ENCODE measurements at places on chromosomes 7 and 10. TPM values are rescaled to one million over a fixed set of nuclear protein-coding genes. Genes with fewer than 3 reads are reported as not detected.

The ANKRD22 gene
- total RNA-seq = not detected

The PDE6C gene
- not detected for total RNA-seq

The GSAP gene
- 6.4 TPM for total RNA-seq

The TMEM213 gene
- total RNA-seq = not detected

The STK32C gene
- 21.9 TPM for total RNA-seq

The ZNF487 gene
- total RNA-seq = 12.5 TPM

The MNX1 gene
- not detected for total RNA-seq

The HTR5A gene
- 1.2 TPM for total RNA-seq

The TMEM209 gene
- total RNA-seq = 7.9 TPM

The VPS37D gene
- total RNA-seq = 14.5 TPM

The PTN gene
- 185 TPM for total RNA-seq

The SORCS1 gene
- total RNA-seq = 15.2 TPM

The ADRA2A gene
- 24.6 TPM for total RNA-seq

The SPDYE2B gene
- total RNA-seq = not detected

The SKIDA1 gene
- total RNA-seq = 6.9 TPM

The ELMO1 gene
- total RNA-seq = 59.3 TPM

The ATG9B gene
- total RNA-seq = 1.2 TPM

The WNT8B gene
- total RNA-seq = not detected

The CFAP43 gene
- 10.6 TPM for total RNA-seq

The BHLHA15 gene
- total RNA-seq = 10.6 TPM

The PTPRN2 gene
- 47.7 TPM for total RNA-seq

The BUD23 gene
- total RNA-seq = 20.9 TPM

The MACC1 gene
- total RNA-seq = 0.25 TPM

The ACBD7 gene
- 11.8 TPM for total RNA-seq

The CLCN1 gene
- total RNA-seq = not detected

The VENTX gene
- total RNA-seq = not detected

The DUS4L gene
- total RNA-seq = 9.8 TPM

The GTPBP4 gene
- total RNA-seq = 14.0 TPM

The PNLIPRP2 gene
- total RNA-seq = not detected

The LRWD1 gene
- total RNA-seq = 48.4 TPM

The TRPV5 gene
- total RNA-seq = not detected

The SFRP4 gene
- 2.5 TPM for total RNA-seq

The PKD2L1 gene
- total RNA-seq = 0.25 TPM

The CDHR3 gene
- total RNA-seq = 11.6 TPM

The GDF10 gene
- total RNA-seq = 7.6 TPM

The EDRF1 gene
- 32.9 TPM for total RNA-seq

The C10orf95 gene
- total RNA-seq = under 0.01 TPM

The SLC26A5 gene
- not detected for total RNA-seq

The JCAD gene
- 15.5 TPM for total RNA-seq

The MYH16 gene
- not detected for total RNA-seq

Data from temporal lobe (tissue), 4 donors.